ENCODE measurements at places on chromosomes 1 and 21.

GRCh38 chr1:160112357-160112756 is 3.2 kb upstream of the ATP1A2 start:
- H3K36me3 ChIP-seq: no peaks in the 10 kb centered on the region
- H3K27ac ChIP-seq: no peak overlapping the region
- peaks cover 15% of the 10 kb centered on the region for H3K4me1 ChIP-seq
- H3K4me3 ChIP-seq: no peak overlapping the region
- peaks cover 45% of the 10 kb centered on the region for H3K27me3 ChIP-seq

- DNase-seq: peak; percentile 79
- H3K27me3 ChIP-seq: no peaks in the 10 kb centered on the region
- no peak overlapping the region for H3K4me3 ChIP-seq
- H3K27ac ChIP-seq: no peak overlapping the region
Measured at GRCh38 chr1:46036894-46037839, 95.3 kb downstream of the PIK3R3 start.

GRCh38 chr21:45050797-45051489 is 23.4 kb upstream of the ADARB1 start:
- peak; percentile 90 for DNase-seq
- no peaks in the 10 kb centered on the region for H3K36me3 ChIP-seq
- H3K4me3 ChIP-seq: no peak overlapping the region

DNA sequence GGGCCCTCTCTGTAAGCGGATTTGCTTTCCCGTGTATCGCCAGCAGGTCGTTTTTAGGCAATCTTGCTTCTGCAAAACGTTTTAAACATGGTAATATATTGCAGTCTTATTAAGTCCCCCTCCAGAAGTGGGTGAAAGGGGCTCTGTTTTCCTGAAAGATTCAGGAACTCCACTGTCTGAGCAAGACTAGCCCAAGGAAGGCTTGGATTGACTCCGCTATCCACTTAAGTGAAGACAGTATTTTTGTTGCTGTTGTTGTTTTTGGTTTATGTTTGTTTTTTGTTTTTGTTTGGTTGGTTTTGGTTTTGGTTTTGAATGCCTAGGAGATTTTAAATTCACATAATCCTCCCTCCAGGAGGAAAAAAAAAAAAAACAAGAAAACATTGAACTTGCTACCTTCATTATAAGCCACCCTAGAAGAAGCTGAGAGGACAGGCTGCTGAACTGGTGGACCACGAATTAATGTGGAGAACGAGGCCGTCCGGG is 29.1 kb upstream of the NFIA start:
- H3K4me1 ChIP-seq: peaks cover 23% of the 10 kb centered on the region
- no peak overlapping the region for H3K4me3 ChIP-seq
- peak; percentile 21 for DNase-seq
- no peak overlapping the region for H3K27ac ChIP-seq

- H3K4me3 ChIP-seq: no peak overlapping the region
- H3K27me3 ChIP-seq: no peaks in the 10 kb centered on the region
- no peak for DNase-seq
- H3K4me1 ChIP-seq: no peaks in the 10 kb centered on the region
- H3K36me3 ChIP-seq: peaks cover 28% of the 10 kb centered on the region
Measured at GRCh38 chr1:225825078-225825477, 15.2 kb downstream of the EPHX1 start.

DNA sequence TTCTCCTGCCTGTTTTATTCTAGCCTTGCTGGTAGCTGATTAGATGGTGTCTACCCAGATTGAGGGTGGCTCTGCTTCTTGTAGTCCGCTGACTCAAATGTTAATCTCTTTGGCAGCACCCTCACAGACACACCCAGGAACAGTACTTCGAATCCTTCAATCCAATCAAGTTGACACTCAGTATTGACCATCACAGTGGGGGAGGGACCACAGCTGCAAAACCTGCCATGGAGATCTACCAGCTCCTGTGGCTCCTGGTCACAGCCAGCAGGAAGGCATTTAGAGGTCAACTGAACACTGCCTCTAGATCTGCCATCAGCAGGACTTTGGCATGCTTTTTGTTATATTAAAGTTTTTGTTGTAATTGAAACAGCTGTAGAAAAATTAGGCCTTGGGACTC is 146.9 kb downstream of the RWDD3 start:
- no peak overlapping the region for H3K27ac ChIP-seq
- no peak overlapping the region for H3K4me3 ChIP-seq
- DNase-seq: no peak
- H3K4me1 ChIP-seq: no peaks in the 10 kb centered on the region
- H3K36me3 ChIP-seq: no peaks in the 10 kb centered on the region

DNA sequence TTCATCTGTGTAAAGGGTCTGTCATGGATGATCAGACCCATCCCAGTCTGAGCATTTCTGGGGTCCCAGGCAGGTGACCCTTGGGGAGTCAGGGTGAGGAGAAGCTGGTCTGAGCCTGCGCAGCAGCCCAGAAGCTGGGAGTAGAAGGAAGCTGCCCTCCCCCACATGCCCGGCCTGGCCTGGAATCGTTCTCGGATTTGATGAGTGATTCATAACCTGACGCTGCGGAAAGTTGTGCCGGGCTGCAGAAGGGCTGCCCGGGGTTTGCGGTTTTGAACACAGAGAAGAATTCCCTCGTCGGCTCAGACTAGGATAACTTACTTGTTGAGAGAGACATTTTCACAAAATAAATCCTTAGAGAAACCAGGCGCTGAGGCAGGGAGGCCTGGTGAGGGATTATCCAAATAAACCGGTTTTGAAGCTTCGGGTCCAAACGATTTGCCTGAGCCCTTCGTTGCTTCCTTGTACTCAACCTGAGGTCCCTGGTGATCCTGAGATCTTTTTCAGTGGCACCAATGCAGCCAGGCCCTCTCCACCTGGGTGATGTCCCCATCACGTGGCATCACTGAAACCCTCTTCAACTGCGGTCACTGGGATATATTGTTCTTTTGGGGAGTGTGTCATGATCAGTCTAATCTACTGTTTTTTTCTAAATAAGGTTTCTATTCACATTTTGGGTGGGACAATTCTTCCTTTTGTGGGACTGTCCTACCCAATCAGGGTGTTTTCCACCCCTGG is 29.2 kb downstream of the EPHB2 start:
- H3K27ac ChIP-seq: peak overlapping the region; percentile 98
- peaks cover 39% of the 10 kb centered on the region for H3K4me1 ChIP-seq
- H3K4me3 ChIP-seq: no peak overlapping the region
- H3K27me3 ChIP-seq: peaks cover 10% of the 10 kb centered on the region

DNA sequence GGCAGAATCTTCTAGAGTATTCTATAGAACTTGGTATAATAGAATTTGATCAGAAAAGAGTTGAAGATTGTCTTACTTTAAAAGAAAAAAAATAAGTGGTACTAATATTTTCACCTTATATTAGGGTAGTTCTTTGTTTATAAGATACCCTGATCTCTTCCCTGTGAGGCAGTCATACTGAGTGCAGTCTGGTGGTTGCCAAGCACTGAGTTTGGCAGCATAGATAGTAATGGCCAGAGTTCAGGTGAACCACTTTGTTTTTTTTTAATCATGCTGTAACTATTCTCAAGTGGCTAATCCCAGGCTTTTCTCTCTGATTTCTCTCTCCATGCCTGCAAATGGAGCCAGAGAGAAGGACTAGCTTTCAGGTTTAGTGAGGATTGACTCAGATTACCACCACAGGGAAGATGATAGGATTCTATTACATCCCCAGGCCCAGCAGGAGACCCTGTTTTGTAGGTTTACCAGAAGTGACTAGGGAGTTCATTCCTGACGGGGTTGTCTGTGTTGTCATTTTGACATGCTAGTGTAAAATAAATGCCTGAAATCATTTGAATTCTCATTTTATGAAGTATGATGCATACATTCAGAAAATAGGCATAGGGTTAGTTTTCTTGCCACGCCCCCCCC is 16.7 kb downstream of the KDM1A start:
- H3K27me3 ChIP-seq: no peaks in the 10 kb centered on the region
- no peak overlapping the region for H3K4me3 ChIP-seq
- no peak for DNase-seq
- no peaks in the 10 kb centered on the region for H3K36me3 ChIP-seq
- H3K4me1 ChIP-seq: peaks cover 1% of the 10 kb centered on the region

GRCh38 chr21:15212206-15212605 is 147.4 kb upstream of the NRIP1 start:
- no peaks in the 10 kb centered on the region for H3K4me1 ChIP-seq
- H3K27me3 ChIP-seq: no peaks in the 10 kb centered on the region
- no peaks in the 10 kb centered on the region for H3K36me3 ChIP-seq

DNA sequence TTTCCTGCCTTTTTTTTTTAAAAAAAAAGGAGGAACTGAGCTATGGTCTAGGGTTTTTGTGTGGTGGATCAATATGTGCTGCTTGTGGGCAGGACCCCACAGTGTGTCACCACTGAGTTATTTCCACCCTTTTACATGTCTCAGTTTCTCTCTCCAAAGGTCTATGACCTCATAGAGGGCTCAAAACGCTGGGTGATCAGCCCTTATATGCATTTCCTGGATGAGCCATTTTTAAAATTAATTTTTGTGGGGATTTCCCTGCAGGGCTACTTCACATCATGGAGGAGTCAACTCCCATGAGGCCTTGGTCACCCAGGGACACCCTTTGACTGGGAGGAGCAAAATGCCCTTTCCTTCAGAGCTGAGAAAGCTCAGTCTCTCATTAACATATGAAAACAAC is 20.7 kb upstream of the HAO2 start:
- H3K27me3 ChIP-seq: no peaks in the 10 kb centered on the region
- H3K4me1 ChIP-seq: no peaks in the 10 kb centered on the region
- H3K4me3 ChIP-seq: no peak overlapping the region
- no peak for DNase-seq
- H3K36me3 ChIP-seq: no peaks in the 10 kb centered on the region

GRCh38 chr1:47367651-47368050 is 34.1 kb downstream of the CMPK1 start:
- no peak overlapping the region for H3K27ac ChIP-seq
- no peaks in the 10 kb centered on the region for H3K27me3 ChIP-seq
- no peak overlapping the region for H3K4me3 ChIP-seq
- H3K36me3 ChIP-seq: peaks cover 19% of the 10 kb centered on the region
- no peak for DNase-seq

DNA sequence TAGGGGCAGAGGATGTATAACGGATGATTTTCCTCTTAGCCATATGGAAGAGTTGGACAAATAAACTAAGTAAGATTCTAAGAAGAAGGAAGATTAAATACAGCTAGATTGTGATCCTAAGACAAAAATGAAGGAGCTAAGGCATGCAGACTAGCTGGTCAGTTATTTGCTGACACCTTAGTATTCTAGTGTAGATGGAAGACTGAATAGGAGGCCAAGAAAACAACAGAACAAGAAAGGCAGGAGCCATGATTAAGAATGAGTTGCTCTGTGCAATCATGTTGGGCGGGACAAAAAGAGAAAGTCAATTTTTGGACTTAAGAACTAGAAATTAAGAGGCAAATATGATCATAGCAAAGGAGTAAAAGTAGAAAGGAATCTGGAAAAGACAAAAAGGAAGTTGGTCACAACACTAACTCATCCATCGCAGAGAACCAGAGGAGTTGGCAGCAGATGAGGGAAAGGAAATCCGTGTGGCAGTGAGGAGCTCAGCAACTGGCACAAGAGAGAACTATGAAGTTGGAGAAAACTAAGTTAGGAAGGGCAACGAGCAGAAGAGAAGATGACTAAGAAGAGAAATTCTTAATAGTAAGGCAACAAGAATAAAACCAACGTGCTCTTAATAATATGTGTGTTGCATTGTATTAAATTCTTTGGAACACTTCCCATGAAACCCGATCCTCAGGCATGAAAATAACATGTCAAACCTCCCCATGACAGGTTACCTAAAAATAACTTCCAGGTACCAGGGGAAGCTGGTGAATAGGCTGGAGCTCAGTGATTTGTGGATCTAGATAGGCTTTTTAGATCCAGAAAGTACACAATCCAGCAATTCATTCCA is 234.4 kb downstream of the LTN1 start:
- DNase-seq: no peak
- no peak overlapping the region for H3K27ac ChIP-seq
- H3K4me3 ChIP-seq: no peak overlapping the region
- no peaks in the 10 kb centered on the region for H3K36me3 ChIP-seq
- no peaks in the 10 kb centered on the region for H3K4me1 ChIP-seq

GRCh38 chr1:163608979-163609378 is 287.2 kb downstream of the NUF2 start:
- no peaks in the 10 kb centered on the region for H3K4me1 ChIP-seq
- no peak overlapping the region for H3K4me3 ChIP-seq
- no peaks in the 10 kb centered on the region for H3K27me3 ChIP-seq
- no peaks in the 10 kb centered on the region for H3K36me3 ChIP-seq
- no peak overlapping the region for H3K27ac ChIP-seq

GRCh38 chr1:25544819-25545218 is 1.4 kb downstream of the LDLRAP1 start:
- H3K4me3 ChIP-seq: peak overlapping the region; percentile 85
- H3K36me3 ChIP-seq: no peaks in the 10 kb centered on the region
- no peaks in the 10 kb centered on the region for H3K27me3 ChIP-seq
- DNase-seq: no peak
- no peak overlapping the region for H3K27ac ChIP-seq

GRCh38 chr1:109134423-109134822 is 20.5 kb downstream of the ELAPOR1 start:
- H3K36me3 ChIP-seq: no peaks in the 10 kb centered on the region
- H3K27me3 ChIP-seq: no peaks in the 10 kb centered on the region
- DNase-seq: no peak
- H3K4me1 ChIP-seq: no peaks in the 10 kb centered on the region

GRCh38 chr21:41361053-41361785 is 608 bp upstream of the MX2 start:
- H3K4me3 ChIP-seq: no peak overlapping the region
- H3K4me1 ChIP-seq: no peaks in the 10 kb centered on the region
- peaks cover 5% of the 10 kb centered on the region for H3K27me3 ChIP-seq
- no peak for DNase-seq
- peaks cover 15% of the 10 kb centered on the region for H3K36me3 ChIP-seq
- H3K27ac ChIP-seq: no peak overlapping the region

DNA sequence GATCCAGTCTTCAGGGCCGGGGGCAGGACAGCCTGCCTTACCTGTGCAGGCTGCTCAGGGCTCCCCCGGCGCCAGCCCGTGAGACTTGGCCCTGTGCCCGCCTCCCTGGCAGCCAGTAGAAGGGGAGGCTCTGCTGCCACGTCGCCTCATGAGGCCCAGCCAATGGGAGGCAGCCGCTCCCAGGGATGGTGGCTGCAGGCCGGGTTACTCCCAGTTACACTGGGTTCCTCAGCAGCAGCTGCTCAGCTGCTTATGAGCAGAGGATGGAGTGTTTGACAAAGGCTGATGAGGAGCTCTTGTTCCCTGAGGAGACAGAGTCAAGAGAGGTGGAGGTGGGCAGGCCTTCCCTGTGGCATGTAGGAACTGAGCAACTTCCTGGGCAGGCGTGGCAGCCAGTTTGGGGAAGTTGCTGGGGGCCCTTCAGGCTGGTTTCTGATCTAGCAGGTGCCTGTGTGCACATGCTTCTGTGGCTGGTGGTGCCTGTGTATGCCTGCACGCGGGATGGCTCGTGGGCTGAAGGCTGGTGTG is 5.5 kb downstream of the MFSD2A start:
- no peak overlapping the region for H3K4me3 ChIP-seq
- no peaks in the 10 kb centered on the region for H3K27me3 ChIP-seq
- H3K36me3 ChIP-seq: peaks cover 7% of the 10 kb centered on the region

DNA sequence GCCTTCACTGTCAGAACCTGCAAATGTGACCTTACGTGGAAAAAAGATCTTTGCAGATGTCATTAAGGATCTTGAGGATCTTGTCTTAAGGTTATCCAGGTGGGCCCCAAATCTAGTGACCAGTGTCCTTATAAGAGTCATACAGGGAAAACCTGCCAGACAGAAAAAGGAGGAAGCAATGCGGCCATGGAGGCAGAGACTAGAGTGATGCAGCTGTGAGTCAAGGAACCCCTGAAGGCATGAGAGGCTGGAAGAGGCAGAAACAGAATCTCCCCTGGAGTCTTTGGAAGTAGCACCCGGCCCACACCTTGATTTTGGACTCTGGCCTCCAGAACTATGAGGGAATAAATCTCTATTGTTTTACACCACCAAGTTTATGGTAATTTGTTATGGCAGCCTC is 36.5 kb upstream of the DNASE2B start:
- H3K27ac ChIP-seq: no peak overlapping the region
- H3K36me3 ChIP-seq: no peaks in the 10 kb centered on the region
- peaks cover 7% of the 10 kb centered on the region for H3K4me1 ChIP-seq
- H3K4me3 ChIP-seq: no peak overlapping the region
